ENCODE measurements at places on chromosomes 12 and 14. TPM values are rescaled to one million over a fixed set of nuclear protein-coding genes. Genes with fewer than 3 reads are reported as not detected.

GRCh38 chr12:42474391-42474790, 115.2 kb downstream of the PRICKLE1 start:
- no peak for DNase-seq

DNA sequence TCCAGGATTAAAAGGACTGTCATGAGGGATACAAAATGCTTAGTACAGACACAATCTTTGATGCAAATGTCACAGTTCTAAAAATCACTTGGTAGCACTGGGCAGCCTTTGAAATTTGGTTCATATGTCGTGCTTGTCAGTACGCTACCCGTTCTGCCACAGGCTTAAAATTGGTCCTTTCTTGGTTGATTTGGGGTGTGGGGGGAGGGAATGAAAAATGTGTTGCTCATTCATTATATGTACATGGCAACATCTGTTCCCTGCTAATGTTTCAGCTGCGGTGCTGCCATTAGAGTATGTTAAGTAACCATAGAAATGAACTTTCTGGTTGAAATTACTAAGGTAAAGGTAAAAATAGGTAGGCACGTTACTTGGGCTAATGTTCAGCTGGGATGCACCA, 155.4 kb upstream of the ARHGAP5 start:
- DNase-seq = no peak

- DNase-seq = no peak
Measured at GRCh38 chr12:111277570-111277969, 91.3 kb downstream of the PHETA1 start.

- no peak for DNase-seq
Measured at GRCh38 chr12:30746190-30746589, 8.6 kb downstream of the CAPRIN2 start.

DNA sequence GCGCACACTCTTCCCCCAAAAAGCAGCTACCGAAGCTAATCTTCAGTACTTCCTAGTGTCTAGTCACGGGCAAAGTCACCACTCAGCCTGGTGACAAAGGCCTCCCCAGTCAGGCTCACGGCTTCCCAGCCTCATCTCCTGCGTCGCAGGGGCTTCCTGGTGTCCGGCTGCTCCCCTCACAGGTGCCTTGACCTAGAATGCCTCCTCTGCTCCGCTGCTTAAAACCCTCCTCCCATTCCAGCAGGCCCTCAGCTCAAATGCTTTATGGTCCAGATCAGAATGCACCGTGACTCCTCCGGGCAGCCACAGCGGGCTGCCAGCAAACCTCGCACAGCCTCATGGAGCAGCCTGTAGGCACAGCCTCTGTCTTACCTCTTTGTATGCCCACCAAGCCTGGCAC, 53.1 kb downstream of the PRIMA1 start:
- no peak for DNase-seq

DNA sequence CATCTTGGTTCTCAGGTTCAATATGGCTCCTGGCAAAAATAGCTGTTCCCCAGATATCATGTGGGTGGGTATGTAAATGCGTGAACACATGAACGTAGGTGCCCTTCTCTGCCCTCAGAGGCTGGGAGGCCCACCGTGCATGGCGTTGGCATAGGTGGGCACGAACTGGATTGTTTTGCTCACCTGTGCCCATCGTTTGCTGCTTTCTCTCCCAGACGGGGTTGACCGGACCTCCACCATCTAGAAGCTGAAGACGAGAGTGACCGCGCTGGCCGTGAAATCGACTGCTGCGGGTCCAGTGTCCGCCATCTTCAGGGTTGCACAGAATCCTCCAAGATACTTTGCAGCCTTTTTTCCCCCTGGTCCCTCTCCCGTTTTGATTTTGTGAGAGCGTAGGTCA, 113.9 kb downstream of the GCH1 start:
- no peak for DNase-seq

DNA sequence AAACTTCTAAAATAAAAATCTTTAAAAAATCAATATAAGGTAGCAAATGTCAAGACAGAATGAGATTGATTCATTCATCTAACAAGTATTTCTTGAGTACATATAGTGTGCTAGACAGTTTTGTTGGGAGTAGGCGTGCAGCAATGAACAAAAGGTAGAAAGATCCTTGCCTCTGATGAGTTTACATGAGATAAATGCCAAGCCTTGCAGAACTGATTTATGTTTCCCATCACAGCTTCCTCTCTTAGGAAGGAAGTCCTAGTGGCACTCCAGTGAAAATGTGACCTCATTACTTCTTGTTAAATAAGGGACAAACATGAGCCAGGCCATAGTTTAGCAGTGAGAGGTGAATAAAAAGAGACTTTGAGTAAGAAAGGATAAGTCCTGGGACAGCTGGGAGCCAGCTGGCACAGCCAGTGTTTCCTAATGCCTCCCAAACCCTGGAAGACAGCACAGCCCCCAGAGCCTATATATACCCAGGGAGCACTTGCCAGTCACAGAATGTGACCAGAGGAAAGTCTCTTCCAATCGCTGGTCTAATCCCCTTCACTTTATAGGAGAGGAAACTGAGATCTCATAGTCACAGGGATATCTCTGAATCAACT, 4.7 kb upstream of the COCH start:
- no peak for DNase-seq

- no peak for DNase-seq
Measured at GRCh38 chr14:104681689-104682074, 7.7 kb upstream of the INF2 start.

DNA sequence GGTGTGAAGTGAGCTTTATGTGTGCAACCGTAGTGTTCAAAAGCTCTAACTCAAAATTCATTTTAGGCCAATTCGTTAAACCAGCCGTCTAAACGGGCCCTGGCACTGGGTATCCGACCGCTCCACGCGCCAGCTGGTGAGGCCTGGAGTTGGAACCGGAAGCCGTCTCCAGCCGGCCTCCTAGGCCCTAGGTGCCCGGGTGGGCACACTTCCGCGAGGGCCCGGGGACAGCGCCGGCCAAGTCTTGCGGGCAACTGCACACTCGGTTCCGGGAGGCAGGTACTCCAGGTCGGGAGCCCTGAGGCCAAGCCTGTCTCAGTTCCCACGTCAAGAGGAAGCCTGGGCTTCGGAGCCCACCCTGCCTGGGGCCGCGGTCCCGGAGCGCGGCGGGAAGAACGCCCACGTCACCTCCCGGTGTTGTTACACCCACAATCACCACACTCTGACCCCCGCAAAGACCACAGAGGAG, 16.2 kb downstream of the OTX2 start:
- DNase-seq = no peak

The LRRC10 gene
- total RNA-seq = not detected

The LIN7A gene
- total RNA-seq = 8.2 TPM

The MBD6 gene
- total RNA-seq = 40.2 TPM

The PARP11 gene
- 4.0 TPM for total RNA-seq

The IFT43 gene
- 32.0 TPM for total RNA-seq

The LHX5 gene
- not detected for total RNA-seq
